ENCODE measurements at places on chromosomes 5 and 9.

- no peak for DNase-seq
Measured at GRCh38 chr5:108720391-108720790, 27.3 kb upstream of the FER start.

DNA sequence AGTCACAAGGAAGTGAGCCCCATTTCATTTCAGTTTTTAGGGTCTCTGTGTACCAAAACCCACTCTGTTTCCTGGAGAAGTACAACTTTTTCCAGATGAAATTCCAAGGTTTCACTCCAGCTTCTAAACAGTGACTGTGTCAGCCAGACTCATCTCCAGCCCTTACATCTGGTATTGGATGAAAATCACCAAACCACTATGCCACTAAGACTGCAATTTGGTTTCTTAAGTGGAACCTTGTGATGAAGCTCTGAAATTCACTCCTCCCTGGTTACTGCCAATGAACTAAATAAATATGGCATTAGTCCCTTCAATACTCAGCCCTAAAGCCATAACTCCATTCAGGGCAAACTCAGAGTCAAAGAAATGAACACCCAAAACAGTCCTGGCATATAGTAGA, 211.2 kb upstream of the DAPK1 start:
- no peak for DNase-seq

DNA sequence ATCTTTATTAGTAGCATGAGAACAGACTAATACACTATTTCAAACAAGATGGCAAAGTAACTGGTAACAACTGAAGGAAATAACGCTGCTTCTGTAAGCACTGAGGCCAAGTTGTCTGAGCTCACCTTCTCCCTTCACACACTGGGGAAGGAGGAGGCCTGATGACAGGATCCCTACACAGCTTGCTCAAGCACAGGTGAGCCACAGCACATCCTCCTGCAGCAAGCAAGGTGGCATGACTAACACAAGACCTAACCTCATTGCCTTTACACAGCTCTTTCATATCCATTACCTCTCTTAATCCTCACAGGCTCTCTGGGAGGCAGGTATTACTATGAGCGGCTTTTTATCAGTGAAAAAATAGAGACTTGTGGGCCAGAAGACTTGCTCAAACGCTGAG, 83.3 kb downstream of the ARL15 start:
- DNase-seq = no peak

DNA sequence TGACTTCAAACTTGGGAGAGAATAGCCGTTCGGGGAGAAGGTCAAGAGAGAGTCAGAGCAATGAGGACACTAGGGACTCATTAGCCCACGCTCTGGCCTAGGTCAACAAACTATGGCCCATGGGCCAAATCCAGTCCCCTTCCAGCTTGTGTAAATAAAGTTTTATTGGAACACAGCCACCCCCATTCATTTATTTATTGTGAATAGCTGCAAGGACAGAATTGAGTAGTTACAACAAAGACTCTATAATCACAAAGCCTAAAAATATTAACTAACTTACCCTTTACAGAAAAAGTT, 33.1 kb upstream of the TRIM32 start:
- no peak for DNase-seq

GRCh38 chr9:104743376-104743985, 4.0 kb upstream of the NIPSNAP3A start:
- DNase-seq = no peak

GRCh38 chr9:87698069-87698809, 27.7 kb upstream of the CTSL start:
- no peak for DNase-seq

DNA sequence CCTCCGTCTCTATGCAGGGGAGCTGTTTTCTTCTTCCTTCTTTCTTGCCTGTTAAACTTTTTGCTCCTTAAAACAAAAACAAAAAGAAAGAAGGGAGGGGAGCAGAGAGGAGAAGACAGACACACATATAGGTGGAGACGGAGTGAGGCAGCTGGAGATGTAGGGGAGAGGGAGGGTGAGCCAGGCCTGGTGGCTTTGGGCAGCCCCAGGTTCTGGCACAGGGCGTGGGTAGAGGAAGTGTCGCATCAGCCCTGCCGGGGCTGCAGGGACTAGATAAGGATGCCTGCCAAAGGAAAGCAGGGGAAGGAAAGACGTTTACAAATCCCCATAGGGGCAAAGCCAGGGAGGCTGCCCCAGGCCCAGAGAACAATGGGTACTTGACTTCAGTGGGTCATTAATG, 38.7 kb upstream of the PTGS1 start:
- DNase-seq = no peak

GRCh38 chr5:140141241-140141640, 15.5 kb downstream of the IGIP start:
- DNase-seq = no peak

DNA sequence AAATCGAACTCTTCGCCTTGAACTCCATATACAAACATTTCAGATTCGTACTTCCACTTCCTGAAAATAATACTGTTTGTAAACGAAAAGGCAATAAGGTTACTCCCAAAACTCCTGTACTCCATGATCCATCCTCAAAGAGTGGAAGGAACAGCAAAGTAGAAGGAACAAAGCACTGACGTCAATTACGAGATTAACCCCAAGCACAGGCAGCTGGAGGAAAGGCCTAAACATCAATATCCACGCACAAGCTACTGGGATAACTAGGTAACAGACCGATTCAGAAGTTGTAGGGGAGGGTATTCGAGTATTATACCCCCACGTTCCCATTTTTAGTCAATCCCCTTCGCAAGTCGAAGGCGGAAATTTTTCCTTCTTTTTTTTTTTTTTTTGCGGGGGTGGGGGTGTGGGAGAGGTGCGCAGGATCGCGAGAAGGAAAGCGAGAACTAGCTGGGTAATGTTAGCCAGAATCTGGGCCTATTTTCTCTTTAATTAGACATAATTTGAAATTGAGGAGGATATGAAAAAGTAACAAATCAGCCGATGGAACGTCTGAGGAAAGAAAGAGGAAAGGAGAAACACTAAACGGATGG, 909 bp downstream of the AFF4 start:
- no peak for DNase-seq

DNA sequence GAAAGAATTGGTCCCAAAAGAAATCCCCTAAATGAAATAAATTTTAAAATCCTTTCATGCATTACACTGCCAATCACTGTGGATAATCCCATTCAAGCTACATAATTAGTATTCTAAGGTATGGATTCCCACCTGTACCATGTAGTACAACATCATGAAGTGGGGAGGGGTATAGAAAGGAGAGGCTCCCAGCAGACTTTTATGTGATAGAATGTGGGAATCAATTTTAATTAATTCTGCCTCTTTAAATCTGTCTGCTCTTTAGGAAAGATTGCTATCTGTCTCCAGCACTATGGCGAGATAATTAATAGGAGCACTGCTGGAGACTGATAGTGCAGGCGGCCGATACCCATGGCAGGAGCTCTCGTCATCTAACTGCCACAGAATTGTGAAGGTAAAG, 95.4 kb downstream of the CDH12 start:
- DNase-seq = no peak

DNA sequence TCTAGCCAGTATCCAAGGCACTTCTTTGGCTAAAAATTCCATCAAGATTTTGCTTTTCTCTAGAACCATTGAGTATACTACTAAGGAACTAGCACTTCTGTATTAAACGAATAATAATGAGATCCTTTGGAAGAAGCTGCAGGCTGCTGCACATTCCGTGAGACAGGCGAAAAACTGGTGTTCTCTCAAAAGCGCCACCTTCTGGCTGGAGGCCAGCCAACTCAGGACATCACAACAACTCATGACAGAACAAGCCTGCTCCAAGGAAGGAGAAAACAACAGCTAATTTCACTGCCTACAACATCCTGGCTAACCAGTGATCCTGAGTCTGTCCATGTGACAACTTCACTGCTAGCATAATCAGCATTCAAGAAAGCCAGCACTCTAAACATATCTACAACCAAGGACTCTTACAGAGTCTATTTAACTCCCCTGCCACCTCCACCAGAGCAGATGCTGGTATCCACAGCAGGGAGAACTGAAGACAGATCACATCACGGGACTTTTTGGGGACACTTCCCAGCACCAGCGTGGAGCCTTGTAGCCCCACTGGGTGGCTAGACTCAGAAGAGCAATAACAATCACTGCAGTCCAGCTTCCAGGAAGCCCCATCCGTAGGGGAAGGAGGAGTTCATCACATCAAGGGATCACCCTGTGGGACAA, 150.5 kb downstream of the YTHDC2 start:
- no peak for DNase-seq

GRCh38 chr5:108061941-108062340, 320.0 kb downstream of the FBXL17 start:
- DNase-seq = no peak

GRCh38 chr9:125183054-125183453, 6.5 kb downstream of the PPP6C start:
- DNase-seq = no peak

DNA sequence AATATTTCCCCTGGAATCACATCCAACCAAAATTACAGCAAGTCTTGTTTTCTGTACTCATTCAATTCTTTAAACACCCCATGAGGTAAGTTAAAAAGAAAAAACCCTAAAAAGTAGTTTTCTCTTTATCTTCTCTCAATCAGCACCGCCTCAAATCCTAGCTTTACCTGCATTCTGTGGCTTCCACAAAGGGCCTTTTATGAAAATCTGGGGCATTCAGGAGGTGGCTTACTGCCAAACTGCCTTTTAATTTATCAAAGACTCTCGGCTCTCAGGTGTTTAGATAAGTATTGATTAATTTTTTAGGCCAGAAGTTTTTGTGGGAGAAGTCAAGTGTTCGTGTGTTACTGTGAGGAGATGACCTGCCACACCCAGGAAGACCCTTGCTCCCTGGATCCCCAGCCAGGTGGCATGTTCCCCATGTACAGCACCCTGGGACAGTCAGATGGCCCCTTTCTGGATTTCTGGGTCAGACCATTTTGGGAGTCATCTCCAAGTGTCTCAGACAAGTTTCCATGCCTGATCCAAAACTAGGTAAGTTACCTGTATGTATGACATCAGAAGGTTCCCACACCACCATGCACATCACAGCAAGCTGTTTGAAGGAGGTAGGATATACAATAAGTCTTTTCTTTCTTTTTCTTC, 6.2 kb upstream of the TMEM171 start:
- no peak for DNase-seq
